ENCODE measurements at places on chromosomes 2 and 18.

GRCh38 chr2:58055033-58055786 lies 8.6 kb downstream of the VRK2 start:
- DNase-seq, result no peak

DNA sequence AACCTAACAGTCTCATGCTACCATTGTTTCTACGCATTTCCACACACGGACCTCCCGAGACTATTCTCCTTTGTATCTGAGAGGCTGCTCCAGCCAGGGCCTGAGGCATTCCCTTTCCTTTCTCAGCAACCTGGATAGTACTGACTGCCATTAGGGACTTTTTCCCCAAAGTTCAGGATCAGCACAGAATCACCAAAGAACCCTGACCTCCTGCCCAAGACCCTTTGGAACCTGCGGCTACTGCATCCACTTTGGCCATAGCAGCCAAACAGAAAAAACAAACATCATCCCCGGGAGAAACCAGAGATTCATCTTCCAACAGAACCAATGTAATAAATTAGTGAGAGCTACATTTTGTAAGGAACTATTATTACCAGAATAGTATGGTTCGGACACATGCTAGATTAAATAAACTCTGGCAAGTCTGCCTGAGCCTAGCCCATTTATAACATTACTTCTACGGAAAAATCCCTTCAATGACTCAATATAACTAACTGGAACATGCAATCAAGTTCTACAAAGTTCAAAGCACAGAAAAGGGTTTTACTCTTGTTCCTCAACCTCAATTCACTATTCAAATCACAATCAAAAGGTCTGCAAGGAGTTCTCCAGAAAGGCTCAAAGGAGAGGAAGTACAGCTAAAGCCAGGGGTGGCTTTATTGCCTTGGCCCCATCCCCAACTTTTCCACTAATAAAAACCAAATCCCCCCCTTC lies 51.8 kb downstream of the LPIN2 start:
- no peak for DNase-seq

- peak; percentile 20 for DNase-seq
Measured at GRCh38 chr2:17644997-17645720, 104.7 kb downstream of the VSNL1 start.

- DNase-seq, result no peak
Measured at GRCh38 chr2:65130664-65131175, 814 bp upstream of the RAB1A start.

DNA sequence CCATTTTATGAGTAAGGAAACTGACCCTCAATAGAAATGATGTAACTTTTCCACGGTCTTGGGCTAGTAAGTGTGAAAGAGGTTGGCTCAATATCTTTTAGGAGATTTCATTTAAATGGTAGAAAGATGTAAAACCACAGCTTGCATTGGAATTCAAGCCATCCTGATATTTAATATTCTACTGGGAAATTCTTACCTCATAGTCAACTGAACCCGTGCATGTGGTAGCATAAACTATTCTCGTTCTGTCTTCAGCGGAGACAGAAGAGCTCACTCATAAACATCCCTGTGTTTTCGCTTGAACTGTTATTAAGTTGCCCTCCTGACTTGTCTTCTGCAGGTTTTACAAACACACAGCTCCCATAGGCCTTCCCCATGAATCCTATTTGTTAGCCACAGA lies 8.5 kb upstream of the SPATS2L start:
- no peak for DNase-seq

- DNase-seq, result peak; percentile 90
Measured at GRCh38 chr2:43169099-43169945, 57.1 kb downstream of the ZFP36L2 start.

- no peak for DNase-seq
Measured at GRCh38 chr18:26618135-26618534, 69.8 kb upstream of the KCTD1 start.

DNA sequence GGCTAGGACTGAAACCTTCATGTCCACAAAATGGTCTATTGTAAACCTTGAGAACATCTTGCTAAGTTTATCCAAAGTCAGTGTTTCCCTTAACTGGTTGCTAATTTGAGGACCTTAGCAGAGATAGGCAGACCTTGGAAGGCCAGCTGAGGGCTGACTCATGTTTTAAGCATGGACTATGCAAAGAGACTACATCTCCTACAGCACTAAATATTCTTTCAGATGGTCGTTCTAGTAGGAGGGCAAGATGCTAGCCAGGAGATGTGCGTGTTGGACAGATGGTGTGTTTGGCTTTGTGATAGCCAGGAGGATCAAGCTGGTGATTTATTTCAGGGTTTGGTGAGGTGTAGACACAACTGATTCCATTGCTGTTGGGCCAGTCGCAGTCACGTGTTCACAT lies 75.8 kb downstream of the NRP2 start:
- no peak for DNase-seq

DNA sequence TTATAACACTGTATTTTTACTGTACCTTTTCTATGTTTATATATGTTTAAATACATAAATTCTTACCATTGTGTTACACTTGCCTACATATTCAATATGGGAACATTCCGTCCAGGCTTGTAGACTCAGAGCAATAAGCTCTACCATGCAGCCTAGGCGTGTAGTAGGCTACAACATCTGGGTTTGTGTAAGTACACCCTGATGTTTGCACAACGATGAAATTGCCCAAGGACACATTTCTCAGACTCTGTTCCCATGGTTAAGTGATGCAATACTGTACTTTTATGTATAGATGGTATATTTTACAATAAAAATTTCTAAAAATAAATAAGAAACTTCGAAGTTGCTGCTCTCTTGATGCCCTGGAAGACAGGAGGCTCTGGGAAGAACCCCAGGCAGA lies 38.4 kb downstream of the YPEL5 start:
- no peak for DNase-seq

DNA sequence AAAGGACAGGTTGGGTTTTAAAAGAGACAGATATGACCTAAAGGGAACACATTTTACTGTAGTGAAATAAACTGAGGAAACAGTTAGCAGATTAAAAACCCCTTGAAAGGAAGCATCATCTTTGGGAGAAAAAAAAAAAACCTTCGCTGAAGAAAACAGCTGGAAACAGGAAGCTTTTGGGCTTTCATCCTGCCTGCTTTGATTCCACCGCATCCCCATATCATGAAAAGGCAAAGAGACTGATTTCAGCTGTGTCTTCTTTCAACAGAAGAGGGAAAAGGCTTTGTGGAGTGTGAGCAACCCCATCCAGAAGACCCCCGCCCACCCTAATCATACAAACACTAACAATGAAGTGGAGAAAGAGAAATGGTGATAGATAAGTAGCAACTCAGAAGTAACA lies 86.4 kb downstream of the TCF4 start:
- no peak for DNase-seq

- DNase-seq, result no peak
Measured at GRCh38 chr2:46367286-46367685, 70.1 kb downstream of the EPAS1 start.

GRCh38 chr2:158967114-158967730 lies 1.2 kb upstream of the TANC1 start:
- peak; percentile 41 for DNase-seq

DNA sequence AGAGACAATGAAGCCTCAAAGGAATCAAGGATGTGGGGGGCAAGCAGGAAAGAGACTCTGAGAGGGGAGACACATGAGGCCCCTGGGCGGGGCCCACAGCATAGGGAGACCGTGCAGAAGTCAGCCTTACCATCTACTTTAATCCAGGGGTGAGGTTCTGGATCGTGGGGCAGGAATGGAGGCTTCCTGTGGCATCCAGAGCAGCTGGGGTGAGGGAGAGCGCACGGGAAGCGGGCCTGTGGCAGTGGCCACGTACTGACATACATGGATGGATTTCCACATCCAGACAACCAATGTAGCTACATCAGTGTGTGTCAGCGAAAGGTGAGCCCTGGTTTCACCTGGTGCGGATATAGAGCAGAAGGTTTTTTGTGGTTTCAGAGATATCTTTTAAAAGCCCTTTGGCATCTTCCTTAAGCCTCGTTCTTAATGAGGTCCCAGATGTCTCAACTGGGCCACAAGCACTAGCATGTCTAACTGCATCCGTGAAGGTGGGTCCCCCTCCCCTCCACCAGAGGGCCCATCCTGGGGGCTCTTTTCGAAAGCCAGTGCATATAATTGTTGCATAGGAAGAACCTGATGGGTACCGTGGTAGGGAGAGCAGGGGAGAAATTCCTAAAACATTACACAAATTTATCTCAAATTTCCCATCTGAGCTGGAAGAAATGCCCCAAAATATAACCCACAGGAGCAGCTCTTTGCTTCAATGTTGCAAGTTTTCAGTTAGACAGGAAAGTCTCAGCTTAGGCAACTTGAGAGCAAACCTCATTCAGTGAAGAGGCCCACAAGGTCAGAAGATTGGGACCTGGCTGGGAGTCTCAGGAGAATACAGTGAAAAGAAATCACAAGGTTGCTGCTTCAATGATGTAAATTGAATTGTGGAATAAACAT lies 90.9 kb downstream of the SP3 start:
- DNase-seq, result no peak

DNA sequence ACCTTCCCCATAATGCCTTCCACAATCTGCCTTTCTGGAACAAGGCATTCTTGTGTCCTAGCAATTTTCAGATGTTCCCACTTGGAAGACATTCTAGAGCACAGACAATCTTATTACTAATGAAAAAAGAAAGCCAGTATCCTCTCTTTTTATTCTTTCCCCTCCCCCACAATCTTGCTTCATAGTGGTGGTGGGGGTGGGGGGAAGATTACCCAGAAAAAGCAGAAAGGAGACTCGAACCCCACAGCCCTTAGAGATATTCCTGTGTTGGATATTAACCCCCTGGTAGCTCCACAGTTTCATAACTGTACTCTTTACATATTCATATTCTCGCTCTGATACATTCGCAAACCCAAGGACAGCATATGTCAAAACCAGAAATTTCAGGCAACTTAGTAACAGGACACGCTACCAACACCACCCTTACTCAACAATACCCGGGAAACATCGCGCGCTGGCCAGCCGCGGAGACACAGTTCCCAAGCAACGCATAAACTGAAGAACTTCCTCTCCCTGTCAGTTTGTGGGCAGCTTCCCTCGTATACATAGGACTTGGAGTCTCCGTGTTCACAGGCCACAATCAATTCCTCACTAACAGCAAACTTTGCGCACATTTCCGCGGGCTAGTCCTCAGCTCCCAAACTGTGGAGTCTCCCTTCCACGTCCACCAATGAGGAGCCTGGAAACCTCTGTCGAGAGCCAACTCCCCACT lies 793 bp downstream of the NR4A2 start:
- DNase-seq, result peak; percentile 78

- DNase-seq, result no peak
Measured at GRCh38 chr2:58973811-58974281, 732.7 kb upstream of the FANCL start.

DNA sequence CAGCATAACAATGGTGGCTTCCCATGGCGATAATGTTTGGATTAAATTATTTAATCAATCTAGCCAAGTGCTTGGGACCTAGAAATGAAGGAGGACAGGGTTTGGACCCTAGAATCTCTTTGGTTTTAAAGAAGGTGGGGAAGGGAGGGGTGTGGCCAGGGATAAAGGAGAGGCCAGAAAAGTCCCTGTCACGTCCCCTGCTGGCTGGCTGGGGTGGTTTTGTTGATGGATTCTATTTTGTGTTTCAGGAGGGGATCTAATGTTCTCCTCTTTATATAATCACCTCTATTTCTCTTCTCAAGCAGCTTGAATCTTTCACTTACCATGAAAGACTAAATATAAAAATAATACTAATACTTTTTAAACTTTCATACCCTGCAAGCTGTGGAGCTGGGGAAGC lies 52.6 kb upstream of the GALR1 start:
- DNase-seq, result no peak

GRCh38 chr2:76027761-76028160 lies 317.0 kb upstream of the GCFC2 start:
- DNase-seq, result no peak

DNA sequence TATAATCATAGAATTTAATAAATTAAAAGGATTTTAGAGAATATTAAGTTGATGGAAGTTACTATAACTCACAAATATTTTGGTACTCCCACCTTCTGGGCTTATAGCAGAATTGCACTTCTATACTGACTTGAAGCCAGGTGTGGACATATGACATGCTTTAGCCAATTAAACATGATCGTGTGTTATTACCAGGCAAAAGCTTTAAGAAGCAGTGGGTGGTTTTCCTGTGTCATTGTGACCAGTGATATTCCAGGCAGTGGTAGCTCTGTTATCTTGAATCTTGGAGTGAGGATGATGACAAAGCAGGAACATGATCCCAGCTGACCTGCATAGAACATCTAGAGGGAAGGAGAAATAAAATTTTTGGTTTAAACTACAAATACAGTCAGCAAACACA lies 370.9 kb upstream of the ZEB2 start:
- DNase-seq, result no peak
